ENCODE measurements at places on chromosomes 12 and 14.

DNA sequence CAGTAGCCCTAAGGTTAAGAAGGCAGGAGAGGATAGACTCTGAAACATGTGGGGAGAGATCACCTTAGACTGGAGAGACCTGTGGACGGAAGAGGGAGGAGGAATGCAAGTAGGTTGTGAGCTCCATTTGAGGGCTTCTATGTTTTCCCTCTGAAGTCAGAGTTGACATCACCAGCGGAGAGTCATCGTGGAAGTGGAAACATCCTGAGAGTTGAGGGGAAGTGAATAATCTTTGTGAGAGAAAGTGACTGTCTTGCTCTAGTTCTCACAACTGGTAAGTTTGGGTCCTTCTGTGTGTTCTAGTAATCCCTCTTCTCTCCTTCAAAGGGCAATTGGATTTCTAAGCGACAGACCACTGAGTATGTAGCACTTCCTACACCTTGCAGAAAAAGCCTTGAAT is 103.6 kb upstream of the CCND2 start:
- peak; percentile 61 for DNase-seq

DNA sequence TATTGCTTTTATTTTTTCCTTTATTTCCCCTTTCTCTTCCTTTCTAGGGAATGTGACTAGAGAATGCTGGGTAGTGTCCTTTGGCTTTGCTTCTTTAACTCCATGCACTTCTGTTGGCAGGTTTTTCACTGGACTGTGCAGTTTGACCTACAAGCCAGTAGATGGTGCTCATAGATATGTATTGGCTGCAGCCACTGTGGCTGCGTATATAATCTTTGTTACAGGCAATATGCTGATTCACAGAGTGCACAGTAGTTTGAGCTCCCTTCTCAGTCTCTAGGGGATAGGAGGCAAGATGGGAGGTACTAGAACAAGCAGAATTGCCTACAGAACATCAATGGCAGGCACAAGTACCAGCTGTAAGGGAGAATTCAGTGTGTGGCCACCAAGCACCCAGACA is 503.5 kb downstream of the LRFN5 start:
- DNase-seq, result peak; percentile 30

GRCh38 chr14:59254146-59254910 is 65.9 kb downstream of the DAAM1 start:
- DNase-seq, result no peak

DNA sequence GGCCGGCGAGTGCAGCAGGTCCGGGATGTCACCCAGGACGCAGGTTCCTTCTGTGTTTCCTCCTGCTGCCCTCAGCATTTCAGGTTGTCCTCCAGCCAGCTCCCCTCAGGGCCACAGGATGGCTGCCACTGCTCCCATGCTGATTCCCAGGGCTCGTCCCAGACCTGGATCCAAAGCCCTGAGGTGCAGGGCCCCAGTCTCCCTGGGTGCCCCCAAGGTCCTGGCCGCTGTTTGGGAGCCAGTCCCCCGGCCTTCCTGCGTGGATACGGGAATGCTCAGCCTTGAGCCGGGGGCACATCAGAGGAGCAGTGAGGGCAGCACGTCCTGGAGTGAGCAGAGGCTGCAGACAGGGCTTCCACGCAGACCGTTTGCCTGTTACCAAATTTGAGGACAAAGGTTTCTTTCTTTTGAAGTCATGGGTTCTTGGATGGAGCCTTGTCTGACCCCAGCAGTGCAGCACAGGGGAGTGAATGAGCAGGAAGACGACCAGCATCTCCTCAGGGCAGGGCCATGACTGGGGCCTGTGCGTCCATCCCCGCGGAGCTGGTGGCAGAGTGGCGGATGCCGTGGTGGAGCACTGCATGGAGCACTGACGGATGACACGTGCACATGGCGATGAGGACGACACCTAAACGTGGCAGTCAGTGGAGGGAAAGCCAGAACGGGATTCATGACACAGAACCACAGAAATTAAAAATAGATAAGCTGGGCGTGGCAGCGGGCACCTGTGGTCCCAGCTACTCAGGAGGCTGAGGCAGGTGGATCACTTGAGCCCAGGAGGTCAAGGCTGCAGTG is 12.5 kb upstream of the CACNA2D4 start:
- no peak for DNase-seq

DNA sequence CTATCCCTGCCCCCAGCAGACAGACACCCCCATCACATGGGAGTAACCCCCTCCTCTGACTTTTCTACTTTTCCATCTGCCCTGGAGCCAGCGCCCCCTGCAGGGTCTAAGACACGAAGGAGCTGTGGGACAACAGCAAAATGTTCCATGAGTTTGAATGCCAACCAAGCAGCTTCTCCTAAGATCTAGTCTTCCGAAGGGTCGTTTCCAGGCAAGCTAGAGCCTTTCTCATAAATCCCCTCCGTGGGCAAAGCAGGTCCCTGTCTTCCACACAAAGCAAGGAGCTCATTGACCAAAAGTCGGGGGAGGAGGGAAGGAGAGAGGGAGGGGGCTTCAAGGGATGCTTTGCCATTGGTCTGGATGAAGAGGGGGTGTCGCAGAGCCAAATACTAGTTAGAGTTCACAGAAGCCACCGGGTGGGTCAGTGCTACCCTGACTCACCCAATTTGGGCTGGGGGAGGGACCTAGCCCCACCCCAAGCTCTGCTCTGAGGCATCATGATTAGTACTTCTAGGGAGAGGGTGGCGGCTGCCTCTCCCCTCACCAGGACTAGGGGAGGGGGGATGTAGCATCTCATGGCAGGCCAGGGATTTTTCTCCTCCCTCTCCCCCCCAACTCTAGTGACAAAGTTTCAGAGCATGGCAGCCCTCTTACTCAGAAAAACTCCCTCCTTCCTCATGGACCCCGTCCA is 1.6 kb downstream of the MSI1 start:
- no peak for DNase-seq

GRCh38 chr12:102095677-102096263 is 24.1 kb downstream of the NUP37 start:
- peak; percentile 34 for DNase-seq

DNA sequence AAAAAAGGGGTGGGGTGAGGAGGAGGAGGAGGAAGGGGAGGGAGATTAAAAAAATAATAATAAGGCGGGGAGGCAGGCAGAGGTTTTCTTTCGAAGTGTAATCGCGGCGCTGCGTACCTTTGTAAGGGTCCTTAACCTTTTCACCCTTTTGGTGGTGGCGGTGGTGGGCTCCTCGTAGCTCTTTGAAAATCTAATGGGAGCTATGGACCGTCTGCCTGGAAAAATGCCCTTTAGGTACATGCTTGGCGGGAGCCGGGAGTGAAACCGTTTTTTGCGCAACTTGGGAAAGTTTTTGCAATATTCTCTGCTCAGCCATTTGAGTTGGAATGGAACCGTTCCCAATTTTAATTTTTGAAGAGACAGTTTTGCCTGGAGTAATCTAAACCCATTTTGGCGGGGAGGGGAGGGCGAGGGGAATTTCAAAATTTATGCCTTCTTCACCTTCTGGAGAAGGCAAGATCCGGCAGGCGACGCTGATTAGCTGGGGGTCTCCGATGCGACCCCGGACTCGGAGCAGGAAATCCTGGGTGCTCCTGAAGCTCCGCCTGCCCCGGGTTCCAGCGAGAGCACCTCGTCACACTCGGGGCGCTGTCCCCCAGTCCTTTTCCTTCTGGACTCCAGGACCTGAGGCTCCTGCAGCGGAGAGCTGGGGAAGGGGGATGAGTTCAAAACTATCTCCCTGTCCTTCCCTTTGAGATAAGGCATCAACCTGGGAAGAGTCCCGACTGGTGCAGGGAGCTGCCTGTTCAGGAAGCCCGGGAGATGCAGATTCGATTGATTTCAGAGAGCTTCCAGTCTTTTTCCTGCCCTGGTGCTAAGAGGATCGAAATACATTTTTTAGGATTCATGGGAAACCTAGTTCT is 74.6 kb upstream of the TBX5 start:
- DNase-seq, result no peak

DNA sequence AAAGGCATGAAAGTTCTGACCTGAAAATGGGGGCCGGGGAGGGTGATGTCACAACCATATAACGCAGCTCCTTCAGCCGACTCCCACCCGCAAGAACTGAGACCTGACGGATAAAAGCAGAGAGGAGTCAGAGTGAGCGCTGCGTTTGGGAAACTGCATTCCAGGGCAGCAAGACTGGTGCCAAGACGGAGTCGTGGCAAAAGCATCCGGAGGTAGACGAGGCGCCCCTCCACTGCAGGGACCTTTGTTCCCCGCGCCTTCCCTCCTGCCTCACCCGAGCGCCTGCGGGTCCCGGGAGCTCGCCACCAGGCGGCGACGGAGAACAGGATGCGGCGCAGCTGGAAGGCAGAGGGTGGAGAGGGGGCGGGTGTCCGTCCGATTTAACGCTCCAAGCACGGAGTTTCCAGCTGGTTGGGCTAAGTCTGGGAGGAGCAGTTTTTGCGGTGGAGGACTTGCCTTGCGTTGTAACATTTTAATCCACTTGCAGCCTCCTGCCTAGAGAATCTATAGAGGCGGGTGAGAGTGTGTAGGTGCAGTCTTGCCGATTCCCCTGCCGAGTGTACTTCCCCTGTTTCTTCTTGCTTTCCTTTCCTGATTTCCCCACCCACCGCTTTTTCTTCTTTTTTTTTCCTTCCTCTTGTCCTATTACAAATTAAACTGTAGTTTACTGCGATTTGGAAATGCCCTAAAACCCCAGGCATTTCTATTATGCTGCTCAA is 1.2 kb upstream of the CPNE8 start:
- DNase-seq, result peak; percentile 88

DNA sequence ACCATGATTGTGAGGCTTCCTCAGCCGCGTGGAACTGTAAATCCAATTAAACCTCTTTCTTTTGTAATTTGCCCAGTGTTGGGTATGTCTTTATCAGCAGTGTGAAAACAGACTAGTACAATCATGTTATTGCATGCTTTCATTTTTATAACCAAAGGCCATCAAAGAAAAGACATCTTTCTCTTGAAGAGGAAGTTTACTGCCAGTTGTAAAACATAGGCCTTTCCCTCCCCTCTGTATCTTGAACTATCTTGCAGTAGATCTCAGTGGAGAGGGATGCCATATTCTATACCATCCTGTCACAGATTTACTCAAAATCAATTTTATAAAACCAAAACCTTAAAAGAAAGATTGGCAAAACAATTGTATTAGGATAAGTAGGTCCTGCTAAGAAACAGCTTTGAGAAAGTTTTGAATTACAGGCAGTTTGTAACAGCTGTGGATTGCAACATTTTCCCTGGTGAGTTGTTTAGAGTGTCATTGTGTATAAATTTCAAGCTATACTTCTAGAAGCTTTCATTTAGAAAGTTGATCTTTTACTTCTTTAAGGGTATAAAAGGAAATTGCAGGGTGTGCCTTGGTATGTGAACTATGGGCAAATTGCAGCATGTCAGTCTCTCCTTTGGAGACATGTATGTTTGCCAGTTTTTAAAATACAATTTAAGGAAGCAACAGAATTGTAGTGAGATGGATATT is 128.0 kb downstream of the ATP23 start:
- DNase-seq, result no peak

- no peak for DNase-seq
Measured at GRCh38 chr14:101122237-101123141, 219.0 kb upstream of the RTL1 start.

DNA sequence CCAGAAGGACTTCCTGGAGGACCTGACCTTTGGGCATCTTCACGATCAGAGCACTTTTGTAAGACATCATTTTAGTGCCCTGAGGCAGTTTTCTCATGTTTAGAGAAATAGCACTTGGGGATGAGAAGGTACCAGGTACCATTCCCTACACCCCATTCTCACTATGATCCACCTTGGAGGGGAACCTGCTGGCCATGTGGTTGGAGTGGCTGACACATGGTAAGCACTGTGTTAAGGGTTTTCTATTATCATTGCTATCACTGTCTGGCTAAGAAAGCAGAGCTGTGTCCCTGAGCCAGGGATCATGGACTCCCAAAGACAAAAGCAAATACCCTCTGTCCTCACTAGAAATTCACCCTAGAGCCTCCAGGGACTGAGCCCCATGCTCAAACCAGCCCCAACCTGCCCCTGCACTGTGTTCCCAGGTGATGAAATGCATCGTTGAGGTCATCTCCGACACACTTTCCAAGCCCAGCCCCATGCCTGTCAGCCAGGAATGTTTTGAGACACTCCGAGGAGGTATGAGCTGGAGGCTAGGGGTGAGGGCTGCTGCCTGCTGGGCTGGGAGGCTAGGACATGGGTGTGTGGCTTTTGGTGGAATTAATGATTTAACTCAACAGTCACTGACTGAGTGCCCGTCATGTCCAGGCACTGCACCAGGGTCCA is 3.4 kb downstream of the CHGA start:
- DNase-seq, result no peak

DNA sequence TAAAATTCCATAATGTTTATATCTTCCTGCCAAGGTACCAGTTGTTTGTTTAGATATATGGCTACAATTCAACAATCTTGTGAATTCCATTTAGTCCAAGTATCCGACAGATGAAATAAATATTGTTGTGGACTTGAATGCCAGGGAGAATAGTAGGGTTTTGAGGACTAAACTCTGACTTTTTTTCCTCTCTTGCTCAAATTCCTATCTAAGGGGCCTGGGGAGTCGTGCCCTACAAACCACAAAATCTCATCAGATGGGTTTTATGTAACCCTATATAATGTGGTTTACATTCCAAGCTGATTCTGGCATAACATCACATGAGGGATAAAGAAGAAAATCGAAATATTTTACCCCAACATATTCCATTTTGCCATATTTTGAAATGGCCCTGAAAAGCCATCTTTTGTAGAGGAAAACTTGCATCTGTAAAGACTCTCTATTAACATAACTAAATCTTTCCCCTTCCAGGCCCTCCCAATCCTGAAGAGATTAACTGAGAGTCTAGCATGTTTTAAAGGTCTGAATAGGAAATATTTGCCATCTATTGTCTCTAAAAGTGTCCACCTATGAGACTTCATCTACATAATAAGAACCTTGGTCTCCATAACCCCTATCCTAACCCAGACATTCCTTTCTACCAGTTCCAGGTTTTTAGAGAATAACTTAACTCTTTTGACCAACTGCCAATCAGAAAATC is 184.7 kb upstream of the KITLG start:
- no peak for DNase-seq

GRCh38 chr14:39847194-39847593 is 415.0 kb upstream of the FBXO33 start:
- DNase-seq, result no peak
